ENCODE measurements at places on chromosomes 2 and 18.

DNA sequence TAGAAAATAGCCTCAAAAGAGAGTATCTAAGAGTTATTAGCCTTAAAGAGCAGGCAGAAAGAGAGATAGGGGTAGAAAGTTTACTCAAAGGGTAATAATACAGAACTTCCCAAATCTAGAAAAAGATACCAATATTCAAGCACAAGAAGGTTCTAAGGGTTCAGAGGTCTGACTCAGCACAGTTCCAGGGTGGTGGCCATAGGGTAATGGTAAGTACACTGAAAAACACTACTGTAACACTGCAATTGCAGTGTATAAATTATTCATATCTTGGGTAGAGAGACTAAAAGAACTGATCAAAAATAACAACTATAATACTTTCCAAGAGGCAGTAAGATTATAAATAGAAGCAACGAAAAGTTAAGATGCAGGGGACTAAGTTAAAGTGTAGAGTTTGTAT, 115.2 kb downstream of the ROCK1 start:
- DNase-seq, result peak; percentile 17

- peak; percentile 79 for DNase-seq
Observed at GRCh38 chr2:43609290-43609918, 13.6 kb upstream of the THADA start.

GRCh38 chr2:19826874-19827273, 74.9 kb downstream of the TTC32 start:
- no peak for DNase-seq

DNA sequence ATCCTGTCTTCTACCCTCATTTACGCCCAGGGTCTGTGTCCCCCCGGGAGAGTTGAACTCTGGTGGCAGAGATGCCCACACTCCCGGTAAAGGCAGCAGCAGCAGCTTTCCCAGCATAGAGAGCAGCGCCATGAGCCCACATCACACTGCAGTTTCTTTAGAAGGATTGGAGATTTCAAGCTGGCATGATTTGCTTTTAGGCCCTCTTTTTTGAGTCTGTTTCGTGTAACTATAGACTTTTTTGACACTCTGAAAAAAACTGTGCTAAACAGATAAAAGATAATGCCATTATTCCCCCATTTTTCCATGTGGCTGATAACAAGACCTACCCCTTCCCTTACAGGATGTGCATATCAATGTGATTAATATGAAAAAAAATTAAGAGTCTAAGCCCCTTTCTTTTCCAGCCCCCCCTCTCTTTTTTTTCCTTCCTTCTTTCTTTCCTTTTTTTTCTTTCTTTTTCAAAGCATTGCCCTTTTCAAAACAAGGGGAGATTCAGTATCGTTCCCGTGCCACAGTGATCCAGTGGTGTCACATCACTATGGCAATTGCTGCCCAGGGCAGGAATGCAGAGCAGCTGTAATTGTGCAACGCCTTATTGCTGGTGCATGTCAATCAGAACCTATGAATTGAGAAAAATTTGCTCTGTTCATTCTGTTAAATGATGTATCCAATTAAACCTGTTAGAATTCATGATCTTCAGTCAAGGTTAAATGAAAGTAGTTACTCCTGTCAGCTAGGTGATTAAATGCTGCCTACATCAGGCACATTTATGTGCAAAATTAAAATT, 104.5 kb downstream of the CDCA7 start:
- DNase-seq, result no peak

DNA sequence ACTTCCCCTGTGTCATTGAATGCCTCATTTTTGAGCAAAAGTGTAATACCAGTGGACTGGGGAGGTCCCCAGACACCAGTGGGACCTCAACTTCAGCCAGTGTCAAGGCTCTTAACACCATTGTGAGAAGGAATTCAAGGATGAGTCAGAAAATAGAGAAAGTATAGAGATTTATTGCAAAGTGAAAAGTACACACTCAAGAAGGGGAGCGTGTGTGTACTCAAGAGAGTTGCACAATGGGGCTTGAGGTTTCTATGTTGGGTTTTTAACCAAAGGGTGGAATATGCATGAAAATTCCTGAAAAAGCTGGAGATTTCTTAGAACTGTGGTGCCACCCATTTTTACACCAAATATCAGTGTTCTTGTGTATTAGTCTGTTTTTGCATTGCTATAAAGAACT, 81.9 kb downstream of the ADCYAP1 start:
- DNase-seq, result peak; percentile 43

DNA sequence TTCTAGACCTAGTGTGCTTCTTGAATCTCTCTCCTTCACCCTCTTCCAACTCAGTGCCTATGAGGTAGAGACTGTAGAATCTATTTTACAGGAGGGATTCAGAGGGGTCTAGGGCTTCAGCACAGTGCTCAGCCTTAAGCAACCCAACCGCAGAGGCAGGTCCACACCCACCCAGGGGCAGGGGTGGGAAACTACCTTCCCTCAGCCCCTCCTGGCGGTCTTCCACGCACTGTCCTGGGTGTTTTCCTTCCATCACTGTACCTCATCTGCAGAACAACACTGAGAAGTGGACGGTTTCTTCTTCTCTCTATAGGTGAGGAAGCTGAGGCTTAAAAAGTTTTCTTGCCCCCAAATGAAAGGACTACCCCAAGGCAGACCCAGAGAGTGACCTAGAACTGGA, 222.3 kb downstream of the ALK start:
- DNase-seq, result no peak

- DNase-seq, result no peak
Observed at GRCh38 chr2:156947261-156947660, 310.2 kb upstream of the GALNT5 start.

GRCh38 chr2:36300697-36301096, 54.9 kb upstream of the CRIM1 start:
- no peak for DNase-seq

DNA sequence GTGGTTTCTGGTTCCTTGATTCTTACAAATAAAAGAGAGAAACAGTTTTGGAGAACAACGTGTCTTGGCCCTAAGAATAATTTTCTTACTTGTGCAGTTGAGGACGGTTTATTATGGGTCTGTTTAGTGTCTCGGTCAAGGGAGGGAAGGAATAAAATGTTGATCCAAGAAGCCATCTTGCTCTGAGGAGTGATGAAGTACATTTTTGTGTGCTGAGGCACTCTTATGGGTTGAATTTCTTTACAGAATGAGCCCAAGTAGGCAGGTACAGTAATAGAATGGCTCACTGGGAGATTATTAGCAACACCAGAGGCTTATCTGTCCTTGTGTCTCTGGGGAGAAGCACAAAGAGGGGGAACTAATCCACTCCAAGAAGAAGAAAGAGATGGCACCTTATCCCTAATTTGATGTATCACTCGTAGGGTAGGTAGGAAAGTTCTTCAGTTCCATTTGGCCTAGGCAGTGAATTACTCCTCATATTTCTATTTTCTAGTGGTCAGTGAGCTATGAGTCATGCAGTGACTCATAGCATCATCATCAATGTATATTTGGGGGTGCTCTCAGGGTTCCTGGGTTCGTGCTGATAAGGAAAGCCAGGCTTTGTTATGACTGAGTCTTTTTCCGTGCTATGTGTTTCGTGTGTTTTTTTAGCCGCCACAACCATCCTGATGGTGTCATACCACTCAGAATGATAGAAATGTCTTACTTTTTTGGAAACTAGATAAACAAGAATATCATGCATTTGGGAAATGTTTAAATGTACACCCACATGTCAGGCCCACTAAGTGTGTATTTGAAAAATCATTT, 250.1 kb upstream of the CTAGE1 start:
- DNase-seq, result peak; percentile 53

DNA sequence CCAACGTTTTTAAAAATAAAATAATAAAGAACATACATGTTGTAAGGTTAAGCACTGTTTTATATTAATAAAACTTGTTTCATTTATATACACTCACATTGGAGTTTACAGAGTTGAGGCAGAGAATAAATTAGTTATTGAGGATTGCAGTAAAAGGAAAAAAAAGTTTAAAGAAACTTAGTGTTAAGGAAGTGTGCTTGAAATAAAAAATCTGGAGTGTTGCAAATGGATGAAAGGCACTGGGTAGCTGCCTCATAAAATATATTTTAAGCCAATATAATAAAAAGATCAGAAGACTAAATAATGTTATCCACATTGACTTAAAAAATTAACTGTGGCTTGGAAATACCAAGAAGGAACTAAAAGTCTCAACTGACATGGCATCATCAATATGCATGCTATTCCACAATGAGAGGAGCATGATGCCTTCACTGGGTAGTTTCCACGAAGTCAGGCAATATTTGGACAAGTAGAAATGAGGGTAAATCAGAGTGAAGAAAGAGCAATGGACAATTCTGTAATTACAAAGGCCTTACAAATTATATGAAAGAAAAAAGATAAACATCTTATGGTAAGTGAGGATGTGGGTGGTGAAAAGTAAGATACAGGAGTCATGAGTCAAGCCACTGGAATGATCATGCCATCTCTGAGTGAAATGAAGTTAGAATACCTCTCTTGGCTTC, 2.5 kb downstream of the GALNT3 start:
- peak; percentile 43 for DNase-seq

GRCh38 chr18:30712383-30712782, 330.2 kb downstream of the DSC3 start:
- DNase-seq, result no peak

Measured in hematopoietic multipotent progenitor cell treated with erythropoietin and hydrocortisone succinate and interleukin-3 and kit ligand, for 4 days (in vitro differentiated cells).